ENCODE measurements at places on chromosomes 2 and 18. TPM values are rescaled to one million over a fixed set of nuclear protein-coding genes. Genes with fewer than 3 reads are reported as not detected.

RAB6D gene
- not detected for total RNA-seq

CCDC74B gene
- 0.51 TPM for total RNA-seq

PIK3C3 gene
- 32.5 TPM for total RNA-seq

CCDC150 gene
- 5.5 TPM for total RNA-seq

SLC9A4 gene
- total RNA-seq: not detected

ADGRF3 gene
- 0.13 TPM for total RNA-seq

ABCG8 gene
- total RNA-seq: not detected

NRP2 gene
- total RNA-seq: 160 TPM

C2orf80 gene
- total RNA-seq: not detected

ZNF396 gene
- 0.51 TPM for total RNA-seq

CCDC141 gene
- total RNA-seq: 1.5 TPM

ASTL gene
- total RNA-seq: not detected

CYP26B1 gene
- not detected for total RNA-seq

STPG4 gene
- under 0.01 TPM for total RNA-seq

ADRA2B gene
- total RNA-seq: under 0.01 TPM

PNPT1 gene
- total RNA-seq: 16.2 TPM

KIDINS220 gene
- 48.9 TPM for total RNA-seq

METTL21A gene
- 17.4 TPM for total RNA-seq

CAPN14 gene
- under 0.01 TPM for total RNA-seq

KYNU gene
- 0.26 TPM for total RNA-seq

CNGA3 gene
- not detected for total RNA-seq

GRCh38 chr18:55433648-55434047, 154.3 kb downstream of the TCF4 start:
- no peak for DNase-seq

DNA sequence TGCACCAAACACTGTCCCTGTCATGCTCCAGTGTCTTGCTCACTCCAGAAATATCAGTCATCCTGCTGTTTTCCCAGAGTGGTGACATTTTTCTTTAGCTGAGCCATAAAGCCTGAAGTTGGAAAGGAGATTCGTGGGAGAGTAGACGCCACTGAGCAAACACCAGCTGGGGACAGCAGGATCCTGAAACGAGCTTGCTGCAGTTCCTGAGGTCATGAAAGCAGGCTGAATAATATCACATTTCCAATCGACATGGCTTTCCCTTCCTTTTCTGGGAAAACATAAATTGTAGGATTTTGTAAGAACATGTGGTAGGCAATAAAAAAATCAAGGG, 276.4 kb downstream of the CDCA7 start:
- no peak for DNase-seq

DNA sequence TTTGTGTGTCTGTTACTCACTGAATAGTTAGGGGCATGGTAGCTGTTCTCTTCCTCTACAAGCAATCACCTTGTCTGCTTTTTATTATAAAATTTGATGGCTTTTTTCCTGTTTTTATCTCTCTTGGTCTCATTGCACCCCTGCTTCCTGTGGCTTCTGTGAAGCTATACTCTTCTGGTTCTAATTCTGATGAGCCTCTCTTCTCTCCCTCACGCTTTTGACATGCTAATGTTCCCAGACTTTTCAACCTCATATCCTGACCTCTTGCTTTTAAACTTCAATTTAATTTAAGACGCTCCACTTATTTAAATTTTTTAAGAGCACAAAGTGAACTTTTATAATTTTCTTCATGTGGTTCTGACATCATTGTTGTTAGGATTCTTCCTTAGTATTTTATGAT, 361.4 kb downstream of the DLGAP1 start:
- DNase-seq: no peak

- DNase-seq: no peak
These were observed 19.5 kb downstream of the BCL2 start for GRCh38 chr18:63299837-63300745.

- no peak for DNase-seq
These were observed 172.4 kb upstream of the CXCR4 start for GRCh38 chr2:136290326-136290725.

- peak; percentile 18 for DNase-seq
These were observed 1.8 kb downstream of the CCDC85A start for GRCh38 chr2:56185582-56186046.

DNA sequence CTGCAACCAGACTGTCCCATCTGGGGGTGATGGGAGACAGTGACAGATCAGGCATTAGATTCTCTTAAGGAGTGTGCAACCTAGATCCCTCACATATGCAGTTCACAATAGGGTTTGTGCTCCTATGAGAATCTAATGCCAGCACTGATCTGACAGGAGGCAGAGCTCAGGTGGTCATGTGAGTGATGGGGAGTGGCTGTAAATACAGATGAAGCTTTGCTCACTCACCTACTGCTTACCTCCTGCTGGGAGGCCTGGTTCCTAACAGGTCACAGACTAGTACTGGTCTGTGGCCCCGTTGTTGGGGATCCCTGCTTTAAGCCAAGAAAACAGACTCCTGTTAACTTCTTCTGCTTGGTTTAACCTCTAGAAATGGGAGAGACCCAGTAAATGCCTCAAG, 3.2 kb downstream of the CYP27A1 start:
- no peak for DNase-seq

DNA sequence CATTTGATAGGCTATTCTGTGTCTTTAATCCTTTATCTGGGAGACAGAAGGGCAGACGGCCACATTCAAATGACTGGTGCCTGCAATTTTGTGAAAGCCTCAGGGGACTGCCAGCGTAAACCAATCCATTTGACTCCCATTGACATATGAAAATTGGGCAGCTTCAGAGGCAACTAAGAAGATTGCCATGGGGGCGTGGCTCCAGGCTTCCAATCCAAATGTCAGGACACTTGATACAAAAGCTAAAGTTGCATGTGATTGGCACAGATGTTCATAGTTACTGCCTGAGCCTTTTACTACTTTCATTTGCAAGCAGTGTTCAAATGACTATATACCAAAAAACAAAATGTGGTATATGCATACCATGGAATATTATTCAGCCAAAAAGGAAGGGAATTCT, 42.0 kb downstream of the SPC25 start:
- DNase-seq: no peak

DNA sequence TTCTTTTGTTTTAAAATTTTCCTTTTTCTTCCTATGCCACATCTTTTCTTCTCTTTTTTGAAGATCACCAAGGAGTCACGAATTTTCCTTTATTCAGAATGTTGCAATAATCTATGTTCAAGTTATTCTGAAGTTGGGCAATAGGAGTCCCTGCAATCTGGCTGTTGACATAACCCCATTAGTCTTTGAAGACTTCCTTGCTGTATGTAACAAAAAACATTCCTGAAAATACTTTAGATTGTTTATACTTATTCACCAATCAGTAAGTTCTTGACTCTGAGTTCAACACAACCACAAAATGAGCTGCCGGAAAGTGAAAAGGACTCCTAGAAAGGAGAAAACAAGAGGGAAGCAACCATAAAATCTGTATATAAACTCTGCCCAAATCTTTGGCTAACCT, 62.8 kb downstream of the TMEM237 start:
- DNase-seq: no peak

DNA sequence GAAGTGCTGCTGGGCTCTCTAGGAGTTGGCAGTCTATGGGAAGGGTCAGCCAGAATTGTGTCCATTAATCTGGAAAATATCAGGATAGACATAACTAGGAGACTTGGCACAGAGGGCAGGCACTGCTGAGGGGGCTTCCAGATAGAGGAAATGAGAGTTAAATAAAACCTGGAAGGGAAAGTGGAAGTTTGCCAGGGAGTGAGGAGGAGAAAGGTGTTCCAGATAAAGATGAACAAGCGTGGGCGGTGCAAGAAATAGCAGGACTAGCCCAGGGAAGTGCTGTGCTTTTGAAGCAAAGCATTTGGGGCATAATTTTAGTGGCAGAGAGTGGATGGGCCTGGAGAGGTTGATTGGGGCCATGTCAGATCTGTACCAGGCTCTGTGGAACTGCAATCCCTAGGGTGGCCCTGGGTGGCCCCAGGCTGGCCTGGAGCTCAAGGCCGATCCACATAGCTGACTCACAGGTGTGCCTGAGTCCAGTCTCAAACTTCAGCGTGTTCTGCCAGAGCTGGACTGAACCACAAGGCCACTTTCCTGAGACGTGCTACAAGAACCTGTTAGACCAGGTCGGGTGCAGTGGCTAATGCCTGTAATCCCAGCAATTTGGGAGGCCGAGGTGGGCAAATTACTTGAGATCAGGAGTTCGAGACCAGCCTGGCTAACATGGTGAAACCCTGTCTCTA, 26.9 kb downstream of the GALM start:
- DNase-seq: no peak

DNA sequence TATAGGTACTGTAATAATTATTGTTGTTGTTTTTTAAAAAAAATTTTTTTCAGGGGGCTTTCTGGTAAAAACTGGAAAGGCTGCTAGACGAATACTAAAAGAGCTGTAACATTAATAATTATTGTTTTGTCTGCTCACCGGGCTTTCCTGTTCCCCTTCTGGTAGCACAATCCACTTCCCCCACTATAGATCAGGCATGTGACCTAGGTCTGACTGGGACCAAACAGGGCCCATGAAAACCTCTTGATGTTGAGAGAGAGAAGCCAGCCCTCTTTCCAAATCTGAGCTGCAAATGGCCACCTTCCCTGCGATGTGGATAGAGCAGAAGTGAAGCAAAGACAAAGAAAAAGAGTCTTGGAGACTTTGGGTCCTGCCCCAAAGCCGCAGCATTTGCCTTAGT, 23.4 kb downstream of the SH2D6 start:
- no peak for DNase-seq

DNA sequence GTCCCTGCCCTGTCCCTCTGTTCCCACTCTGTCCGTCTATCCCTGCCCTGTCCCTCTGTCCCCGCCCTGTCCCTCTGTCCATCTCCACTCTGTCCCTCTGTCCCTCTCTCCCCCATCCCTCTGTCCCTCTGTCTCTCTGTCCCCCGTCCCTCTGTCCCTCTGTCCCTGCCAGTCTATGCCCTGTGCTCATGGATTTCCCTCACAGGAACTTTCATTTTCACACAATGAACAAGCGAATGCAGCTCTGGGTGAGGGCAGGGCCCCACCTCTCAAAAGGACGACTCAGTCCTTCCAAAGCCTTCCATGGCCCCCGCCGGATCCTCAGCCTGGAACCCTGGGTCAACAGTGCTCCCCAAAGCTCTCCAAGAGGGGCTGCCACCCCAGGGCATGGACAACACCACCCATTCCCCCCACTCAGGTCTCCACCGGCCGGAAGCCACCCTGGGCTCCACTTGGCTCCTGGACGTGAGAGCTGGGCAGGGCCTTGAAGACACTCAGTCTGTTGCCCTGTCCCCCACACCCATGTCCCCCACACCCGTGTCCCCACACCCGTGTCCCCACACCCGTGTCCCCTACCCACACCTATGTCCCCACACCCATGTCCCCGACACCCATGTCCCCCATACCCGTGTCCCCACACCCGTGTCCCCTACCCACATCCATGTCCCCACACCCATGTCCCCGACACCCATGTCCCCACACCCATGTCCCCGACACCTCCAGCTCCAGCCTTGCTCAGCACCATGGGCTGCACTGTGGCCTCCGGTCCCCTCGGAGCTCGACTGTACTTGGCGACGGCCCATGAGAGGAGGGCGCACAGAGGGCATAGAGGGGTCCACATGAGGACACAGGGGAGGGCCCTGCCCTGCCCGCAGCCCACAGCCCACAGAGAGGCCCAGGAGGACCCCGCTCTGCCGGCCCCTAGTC, 156.0 kb downstream of the PXDN start:
- no peak for DNase-seq

- DNase-seq: no peak
These were observed 93.0 kb upstream of the ID2 start for GRCh38 chr2:8588831-8589191.

- no peak for DNase-seq
These were observed 1.2 kb upstream of the ANO7 start for GRCh38 chr2:241187101-241187917.

DNA sequence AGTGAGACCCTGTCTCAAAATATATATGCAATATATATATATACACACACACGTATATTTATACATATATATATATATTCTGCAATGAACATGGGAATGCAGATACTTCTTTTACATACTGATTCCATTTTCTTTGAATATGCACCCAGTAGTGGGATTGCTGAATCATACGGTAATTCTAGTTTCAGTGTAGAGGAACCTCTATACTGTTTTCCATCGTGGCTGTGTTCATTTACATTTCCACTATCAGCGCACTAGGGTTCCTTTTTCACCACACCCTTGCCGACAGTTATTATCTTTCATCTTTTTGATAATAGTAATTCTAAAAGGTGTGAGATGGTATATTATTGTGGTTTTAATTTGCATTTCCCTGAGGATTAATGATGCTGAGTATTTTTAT, 52.3 kb upstream of the SLC39A10 start:
- no peak for DNase-seq

DNA sequence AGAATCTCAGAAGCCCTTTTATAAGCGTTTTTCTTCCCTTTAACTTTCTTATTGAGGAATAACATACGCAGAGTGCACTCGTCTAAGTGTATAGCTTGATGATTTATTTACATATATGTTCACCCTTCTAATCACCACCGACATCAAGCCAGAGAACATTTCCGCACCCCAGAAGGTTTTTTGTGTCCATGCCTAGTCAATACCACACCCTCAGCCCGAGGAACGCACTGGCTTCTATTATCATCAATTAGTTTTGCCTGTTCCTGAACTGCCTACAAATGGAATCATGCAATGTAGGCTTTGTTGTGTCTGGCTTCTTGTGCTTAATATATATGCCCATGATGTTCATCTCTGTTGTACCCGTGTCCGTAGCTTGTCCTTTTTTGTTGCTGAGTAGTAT, 27.7 kb downstream of the SDC1 start:
- DNase-seq: no peak

- DNase-seq: no peak
These were observed 54.5 kb downstream of the BCL11A start for GRCh38 chr2:60498816-60499429.

DNA sequence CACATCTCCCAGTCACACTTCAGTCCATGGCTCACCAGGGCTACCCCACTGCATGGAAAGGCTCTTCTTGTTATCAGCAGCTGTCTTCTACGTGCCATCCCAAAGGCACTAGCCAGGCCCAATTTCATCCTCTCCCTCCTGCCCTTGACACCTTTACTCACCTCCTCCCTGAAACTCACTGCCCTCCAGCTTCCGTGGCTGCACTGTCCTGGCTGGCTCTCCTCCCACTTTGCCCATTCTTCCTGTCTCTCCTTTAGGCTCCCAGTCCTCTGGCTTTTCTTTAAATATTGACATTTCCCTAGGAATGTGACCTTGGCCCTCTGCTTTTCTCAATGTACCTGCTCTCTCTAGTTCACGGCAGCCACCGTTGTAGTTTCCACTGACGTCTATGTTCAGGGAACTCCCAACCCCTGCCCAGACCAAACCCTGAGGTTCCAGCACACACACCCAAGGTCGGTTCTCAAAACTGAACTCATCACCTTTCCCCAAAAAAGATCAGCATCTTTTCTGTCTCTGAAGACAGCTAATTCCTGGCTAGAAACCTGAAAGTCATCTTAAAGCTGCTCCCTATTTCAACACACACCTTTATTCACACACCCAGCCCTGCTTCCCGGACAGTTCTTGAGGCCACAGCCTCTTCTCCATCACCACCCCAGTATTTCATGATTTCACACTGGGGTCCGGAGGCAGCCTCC, 36.7 kb downstream of the WDFY1 start:
- DNase-seq: no peak
